ENCODE measurements at places on chromosomes 1 and 21.

DNA sequence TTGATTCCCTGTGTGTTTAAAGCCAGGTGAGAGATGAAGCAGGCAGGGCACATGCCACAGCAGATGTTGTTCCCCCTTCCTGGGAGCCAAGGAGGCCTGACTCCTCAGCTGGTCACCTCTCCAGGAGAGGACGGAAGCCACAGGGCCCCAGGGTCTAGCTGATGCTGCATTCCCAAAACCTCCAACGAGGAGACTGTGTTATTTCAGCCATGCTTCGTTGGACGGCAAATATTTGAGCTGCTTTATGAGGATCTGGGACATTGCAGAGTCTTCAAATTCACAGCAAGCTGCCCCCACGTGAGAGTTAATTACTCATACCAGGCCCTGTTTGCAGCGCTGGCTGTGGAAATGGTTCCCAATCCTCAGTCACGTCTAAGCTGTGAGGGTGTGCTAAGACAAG is 85.3 kb downstream of the CDC7 start:
- DNase-seq, result peak; percentile 59

GRCh38 chr1:14737561-14738094 is 139.1 kb downstream of the KAZN start:
- DNase-seq, result no peak

DNA sequence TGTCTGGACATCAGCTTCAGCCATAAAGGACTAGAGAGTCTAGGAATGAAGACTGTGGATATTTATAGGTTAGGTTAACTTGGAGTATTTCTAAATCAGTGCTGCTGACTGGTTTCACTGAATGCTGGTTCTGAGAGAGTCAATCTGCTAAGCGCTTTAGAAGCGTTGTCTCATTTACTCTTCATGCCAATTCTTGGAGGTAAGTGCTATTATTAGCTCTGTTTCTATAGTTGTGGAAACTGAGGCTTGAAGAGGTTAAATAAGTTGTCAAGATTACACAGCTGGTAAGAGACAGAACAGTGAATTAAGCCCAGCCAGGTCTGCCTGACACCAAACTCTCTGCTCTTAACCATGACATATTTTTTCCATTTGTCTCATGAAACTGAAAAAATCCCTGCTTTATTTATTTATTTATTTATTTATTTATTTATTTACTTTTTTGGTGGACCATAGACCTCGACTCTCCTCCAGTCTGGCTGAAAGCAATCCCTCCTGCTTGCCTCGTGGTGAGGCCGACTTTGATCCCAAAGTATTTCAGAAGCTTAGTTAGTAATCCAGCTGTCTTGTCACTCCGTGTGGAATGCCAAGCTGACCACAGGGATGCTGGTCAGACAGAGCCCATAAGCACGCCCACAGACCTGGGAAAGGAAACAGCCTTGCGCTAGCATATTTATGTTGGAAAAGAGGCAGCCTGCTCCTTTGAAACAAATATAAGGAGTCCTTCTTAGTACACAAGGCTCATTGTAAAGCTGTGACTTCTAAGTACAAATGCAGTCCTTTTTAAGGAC is 16.9 kb downstream of the NTMT2 start:
- peak; percentile 92 for DNase-seq

DNA sequence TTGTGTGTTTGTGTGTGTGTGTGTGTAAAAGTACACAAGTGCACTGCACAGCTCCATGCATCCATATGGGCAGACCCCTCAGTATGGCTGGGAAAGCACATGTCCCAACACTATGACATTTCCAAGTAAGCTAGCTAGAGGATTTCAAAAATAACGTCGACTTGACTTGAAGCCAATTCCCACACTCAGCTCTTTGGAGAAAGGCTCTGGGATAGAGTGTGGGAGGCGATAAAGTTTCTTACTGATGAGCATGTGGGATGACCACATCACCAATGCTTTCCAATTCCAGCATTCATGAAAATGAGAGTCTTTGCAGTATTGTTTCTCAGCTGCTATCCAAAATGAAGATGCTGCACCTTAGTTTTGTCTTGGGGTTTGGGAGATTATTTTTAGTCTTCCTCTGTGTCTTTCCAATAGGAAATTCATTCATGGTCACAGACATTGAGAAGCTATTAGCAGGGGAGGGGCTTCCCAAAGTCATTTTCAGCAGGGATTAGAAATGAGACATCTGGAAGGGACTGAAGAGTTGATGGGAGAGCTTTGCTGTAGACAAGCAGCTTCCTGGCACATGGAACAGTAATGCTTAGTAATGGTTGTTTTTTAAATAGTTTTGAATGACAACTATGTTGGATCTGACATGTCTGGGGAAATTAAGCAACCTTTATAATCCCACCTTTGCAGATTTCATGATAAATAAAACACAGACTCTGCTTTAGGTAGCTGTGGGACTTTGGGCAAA is 143.5 kb downstream of the ASTN1 start:
- DNase-seq, result no peak

DNA sequence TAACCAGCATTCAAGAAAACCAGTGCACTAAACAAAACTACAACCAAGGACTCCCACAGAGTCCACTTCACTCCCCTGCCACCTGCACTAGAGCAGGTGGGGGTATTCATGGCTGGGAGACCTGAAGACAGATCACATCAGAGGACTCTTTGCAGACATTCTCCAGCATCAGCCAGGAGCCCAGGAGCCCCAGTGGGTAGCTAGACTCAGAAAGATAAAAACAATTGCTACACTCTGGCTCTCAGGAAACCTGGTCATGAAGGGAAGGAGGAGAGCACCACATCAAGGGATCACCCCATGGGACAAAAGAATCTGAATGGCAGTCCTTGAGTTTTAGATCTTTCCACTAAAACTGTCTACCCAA is 472.1 kb downstream of the PLPP3 start:
- no peak for DNase-seq

DNA sequence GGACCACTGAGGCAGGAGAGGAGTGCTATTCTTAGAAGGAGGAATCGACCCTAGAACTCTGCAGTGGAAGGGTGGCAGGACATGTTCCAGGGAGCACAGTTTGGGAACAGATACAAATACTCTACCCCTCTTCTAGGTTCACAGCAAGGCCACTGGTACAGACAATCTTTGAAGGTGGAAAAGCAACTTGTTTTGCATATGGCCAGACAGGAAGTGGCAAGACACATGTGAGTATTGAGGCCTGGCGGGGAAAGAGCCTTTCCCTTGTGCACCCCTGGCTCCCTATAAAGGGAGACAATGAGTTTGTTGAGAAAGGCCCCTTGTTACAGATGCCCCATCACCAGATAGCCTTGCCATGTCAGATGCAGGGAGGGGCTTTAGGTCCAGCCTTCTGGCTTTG is 17.8 kb downstream of the KIF2C start:
- no peak for DNase-seq

GRCh38 chr1:8252266-8252951 is 65.5 kb upstream of the SLC45A1 start:
- DNase-seq, result no peak

- peak; percentile 9 for DNase-seq
Measured at GRCh38 chr1:152348447-152348846, 11.4 kb downstream of the FLG2 start.

DNA sequence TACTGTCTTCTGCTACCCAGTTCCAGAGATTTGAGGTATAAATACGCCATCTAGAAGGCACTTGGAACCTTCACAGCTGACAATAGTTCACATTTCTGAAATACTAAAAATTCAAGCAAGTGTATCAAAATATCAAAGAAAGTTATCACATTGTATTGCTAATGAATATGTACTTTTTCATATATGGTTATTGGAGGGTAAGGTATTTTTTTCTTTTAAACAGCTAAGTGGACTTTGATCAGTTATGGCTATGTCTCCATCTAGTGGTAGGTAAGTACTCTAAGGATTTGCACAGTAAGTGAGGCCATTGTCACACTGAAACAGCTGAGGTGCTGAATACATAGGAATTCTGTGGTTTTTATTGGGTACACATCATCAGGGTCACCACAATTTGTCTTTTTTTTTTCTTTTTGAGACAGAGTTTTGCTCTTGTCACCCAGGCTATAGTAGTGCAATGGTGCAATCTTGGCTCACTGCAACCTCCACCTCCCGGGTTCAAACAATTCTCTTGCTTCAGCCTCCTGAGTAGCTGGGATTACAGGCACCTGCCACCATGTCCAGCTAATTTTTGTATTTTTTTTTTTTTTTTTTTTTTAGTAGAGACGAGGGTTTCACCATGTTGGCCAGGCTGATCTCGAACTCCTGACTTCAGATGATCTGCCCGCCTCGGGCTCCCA is 49.1 kb upstream of the CR2 start:
- peak; percentile 49 for DNase-seq

DNA sequence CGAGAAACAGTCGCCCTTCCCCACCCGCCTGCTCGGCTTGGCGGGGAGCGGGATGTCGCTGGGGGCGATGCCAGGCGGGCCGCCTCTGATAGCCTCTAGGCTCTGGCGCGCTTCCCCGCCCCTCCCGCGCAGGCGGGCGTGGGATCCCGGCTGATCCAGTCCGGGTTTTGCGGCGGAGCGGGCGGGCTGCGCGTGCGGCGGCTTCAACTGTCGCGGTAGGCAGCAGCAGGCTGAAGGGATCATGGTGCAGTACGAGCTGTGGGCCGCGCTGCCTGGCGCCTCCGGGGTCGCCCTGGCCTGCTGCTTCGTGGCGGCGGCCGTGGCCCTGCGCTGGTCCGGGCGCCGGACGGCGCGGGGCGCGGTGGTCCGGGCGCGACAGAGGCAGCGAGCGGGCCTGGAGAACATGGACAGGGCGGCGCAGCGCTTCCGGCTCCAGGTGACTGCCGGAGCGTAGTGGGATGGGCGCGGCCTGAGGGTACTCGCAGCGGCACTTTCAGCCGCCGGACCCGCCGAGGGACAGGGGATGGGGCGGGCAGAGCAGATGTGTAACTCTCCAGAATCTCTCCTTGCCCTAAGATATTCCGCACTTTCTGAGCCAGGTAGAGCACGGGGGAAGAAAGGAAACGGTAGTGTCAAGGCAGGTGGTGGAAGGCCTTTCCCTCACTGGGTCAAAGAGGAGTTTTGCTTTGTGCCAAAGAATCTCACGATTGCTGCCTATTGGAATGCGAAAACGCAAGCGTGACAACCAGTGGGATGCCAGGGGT is at the start of gene FAAH:
FAAH (plus strand) TSS at position 210 of the 764 bp plus-strand sequence; CDS start at position 242, 32 bp downstream.
- DNase-seq, result peak; percentile 79

DNA sequence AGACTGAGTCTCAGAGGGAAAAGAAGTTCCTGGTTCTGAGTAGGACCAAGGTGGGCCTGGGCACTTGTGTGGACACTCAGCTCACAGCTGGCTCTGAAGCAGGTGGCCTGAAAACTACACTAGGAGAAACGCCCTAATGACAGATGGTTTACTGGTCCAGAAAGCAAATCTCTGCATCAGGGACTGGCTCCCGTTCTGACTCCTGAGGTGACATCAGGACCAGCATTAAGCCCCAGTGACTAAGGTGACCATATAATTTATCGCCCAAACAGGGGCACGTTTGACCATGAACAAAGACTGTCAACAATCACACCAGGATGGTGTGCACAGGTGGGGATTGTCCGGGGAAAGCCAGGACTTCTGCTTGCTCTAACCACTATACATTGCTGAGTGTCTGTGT is 12.2 kb upstream of the CD34 start:
- no peak for DNase-seq

DNA sequence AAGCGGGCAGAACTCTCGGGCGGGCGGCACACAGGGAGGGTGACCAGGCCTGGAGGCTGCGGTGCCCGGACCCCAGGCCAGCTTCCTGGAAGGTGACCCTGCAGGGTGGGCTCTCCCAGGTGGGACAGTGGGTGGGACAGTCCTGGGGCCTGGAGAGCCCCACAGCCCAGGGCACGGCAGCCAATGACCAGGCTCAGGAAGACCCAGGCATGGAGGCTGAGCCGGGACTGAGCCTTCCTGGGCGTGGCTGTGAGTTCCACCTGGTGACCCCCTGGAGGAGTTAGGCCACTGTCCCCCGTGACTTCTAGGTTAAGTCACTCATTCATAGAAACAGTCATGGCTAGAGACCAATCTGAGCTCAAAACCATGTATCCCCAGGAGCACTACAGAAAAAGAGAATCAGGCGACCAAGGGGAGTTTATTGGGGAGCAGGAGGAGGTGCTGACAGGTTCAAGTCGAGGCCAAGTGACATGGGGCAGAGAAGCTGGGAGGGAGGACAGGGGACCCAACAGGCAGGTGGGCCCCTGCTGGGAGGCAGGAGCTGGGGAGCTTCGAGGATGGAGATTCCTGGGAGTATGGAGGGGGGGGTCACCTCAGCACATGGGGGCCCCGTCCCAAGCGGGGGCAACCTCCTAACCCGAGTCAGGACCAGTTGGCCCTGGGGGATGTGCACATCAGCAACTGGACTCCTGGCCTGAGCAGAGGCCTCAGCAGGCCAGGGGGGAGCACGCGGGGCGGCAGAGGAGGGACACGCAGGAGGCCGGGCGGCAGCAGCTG is 1.2 kb downstream of the KRTAP10-5 start:
- DNase-seq, result no peak

DNA sequence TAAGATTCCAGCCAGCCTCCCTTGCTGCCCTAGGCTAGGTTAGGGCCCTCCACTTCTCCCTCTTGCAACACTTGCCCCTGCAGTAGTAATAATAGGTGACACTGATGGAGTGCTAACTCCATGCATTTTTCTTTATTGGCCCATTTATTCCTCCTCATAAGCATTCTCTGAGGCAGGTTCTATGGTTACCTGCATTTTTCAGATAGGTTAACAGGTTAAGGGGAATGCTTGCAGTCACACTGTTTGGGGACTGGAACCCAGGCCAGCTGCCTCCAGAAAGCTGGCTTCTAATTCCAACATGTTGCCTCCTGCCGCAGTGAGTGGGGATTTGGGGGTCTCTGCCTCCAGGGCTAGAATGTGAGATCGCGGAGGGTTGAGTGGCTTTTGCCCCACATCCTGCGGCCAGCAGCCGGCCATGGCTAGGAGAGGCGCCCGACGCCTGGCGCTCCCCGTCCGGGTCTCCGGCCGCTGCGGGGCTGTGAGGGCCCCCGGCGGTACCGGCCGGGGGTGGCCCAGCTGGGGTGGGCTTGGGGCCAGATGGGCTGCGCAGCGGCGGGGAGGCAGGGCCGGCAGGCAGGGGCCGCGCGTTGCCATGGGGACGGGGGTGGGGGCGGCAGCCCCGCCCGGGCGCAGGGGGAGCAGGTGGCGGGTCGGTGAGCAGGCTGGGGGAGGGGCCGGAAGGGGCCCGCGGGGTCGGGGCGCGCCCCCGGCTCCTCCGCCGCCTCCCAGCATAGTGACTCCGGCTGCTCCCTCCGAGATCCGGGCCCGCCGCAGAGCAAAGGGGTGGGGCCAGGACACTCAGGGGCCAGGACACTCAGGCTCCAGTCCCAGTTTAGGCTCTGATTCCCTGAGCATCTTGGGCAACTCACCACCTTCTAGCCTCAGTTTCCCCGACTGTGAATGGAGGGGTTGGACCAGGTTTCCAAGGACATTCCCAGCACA is 68.4 kb upstream of the SSBP3 start:
- no peak for DNase-seq

DNA sequence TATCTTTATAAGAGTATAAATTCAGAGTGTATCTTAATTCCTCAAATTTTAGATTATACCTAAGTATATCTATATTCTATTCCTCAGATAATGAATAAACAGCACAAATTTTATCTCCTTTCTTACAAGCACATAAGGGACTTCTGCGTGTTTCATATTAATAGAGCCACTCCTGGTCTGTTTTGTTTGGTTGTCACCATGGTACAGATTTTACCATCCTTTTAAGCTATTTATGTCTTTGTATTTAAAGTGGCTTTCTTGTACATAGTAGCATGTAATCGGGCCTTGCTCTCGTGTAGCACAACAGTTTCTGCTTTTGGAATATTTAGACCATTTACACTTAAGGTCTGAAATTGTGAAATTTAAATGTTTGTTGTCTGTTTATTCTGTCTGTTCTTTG is 52.6 kb upstream of the SLC35A3 start:
- no peak for DNase-seq

- peak; percentile 40 for DNase-seq
Measured at GRCh38 chr1:198763298-198763714, 124.5 kb downstream of the PTPRC start.
